ENCODE measurements at places on chromosomes 1 and 21. TPM values are rescaled to one million over a fixed set of nuclear protein-coding genes. Genes with fewer than 3 reads are reported as not detected.

DNA sequence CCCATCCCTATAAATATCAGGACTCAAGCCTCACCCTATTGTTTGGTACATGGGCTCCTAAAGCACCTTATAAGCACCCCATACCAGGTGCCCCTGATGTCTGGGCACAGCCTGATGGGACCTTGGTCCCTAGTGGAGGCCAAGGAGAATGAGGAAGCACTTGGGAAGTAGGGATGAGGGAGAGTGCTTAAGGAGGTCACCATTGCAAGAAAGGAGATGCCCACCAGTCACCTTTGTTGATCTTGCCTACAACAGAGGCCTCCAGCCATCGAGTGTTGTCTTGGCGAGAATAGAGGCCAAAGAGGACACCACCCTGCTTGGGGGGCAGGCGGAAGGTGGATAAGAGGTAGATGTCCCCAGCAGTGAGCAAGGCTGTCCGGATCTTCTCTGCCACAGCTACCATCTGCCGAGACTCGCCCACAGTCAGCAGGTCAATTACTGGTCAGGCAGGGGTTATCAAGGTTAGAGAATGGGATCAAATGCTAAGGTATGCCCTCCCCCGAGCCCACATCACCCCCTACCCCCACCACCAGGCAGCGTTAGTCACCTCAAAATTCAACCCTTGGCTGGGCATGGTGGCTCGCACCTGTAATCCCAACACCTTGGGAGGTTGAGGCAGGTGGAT is 1.6 kb downstream of the THBS3 start:
- no peak overlapping the region for H3K4me3 ChIP-seq
- peaks cover 16% of the 10 kb centered on the region for H3K4me1 ChIP-seq
- no peak for DNase-seq
- H3K27me3 ChIP-seq = no peaks in the 10 kb centered on the region
- H3K27ac ChIP-seq = no peak overlapping the region
- H3K36me3 ChIP-seq = no peaks in the 10 kb centered on the region

DNA sequence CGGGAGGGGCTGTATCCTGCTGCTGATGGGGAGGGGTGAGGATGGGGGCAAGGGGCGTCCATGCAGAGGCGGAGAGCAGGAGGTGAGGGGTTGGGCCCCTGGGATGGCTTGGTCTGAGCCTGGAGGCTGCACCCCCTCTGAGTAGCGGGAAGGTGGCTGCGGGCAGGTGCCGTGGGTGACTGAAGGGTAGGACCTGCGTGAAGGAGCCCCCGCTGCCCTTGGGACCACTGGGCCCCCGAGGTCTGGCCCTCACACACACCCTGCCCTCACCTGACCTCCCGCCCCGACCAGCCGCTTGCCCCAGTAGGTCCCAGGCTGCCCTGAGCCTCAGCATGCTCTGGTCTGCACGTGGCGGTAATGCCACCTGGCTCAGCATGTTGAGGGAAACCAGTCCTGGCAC is 12.8 kb upstream of the SKI start:
- H3K27ac ChIP-seq = peak overlapping the region; percentile 91
- H3K4me1 ChIP-seq = peaks cover 19% of the 10 kb centered on the region
- no peak overlapping the region for H3K4me3 ChIP-seq
- DNase-seq = no peak
- H3K27me3 ChIP-seq = no peaks in the 10 kb centered on the region

DNA sequence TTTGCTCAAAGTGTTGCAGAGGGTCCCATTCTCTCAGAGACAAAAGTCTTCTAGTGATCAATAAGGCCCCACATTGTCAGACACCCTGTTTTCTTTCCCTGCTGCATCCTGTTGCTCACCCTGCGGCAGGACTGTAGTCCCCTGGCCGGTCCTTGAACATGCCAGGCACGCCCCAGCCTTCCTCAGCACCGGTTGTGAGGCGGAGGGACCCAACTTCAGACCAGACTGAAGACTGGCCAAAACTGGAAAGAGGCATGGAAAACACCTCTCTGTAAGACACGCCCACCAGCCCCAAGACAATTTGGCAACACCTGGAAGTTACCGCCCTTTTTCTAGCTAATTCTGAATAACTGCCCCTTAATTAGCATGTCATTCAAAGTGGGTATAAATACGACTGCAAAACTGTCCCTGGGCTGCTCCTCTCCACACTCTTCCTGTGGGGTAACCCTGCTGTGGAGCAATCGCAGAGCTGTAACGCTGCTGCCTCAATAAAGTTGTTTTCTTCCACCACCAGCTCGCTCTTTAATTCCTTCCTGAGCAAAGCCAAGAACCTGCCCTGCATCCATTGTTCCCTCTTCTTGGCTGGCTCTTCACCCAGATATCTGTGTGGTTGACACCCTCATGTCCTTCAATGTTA is 23.8 kb downstream of the PLA2G2A start:
- H3K36me3 ChIP-seq = no peaks in the 10 kb centered on the region
- H3K4me3 ChIP-seq = no peak overlapping the region
- H3K27ac ChIP-seq = no peak overlapping the region

GRCh38 chr1:25223471-25223870 is 8.8 kb downstream of the SYF2 start:
- H3K27ac ChIP-seq = no peak overlapping the region
- no peak overlapping the region for H3K4me3 ChIP-seq
- no peak for DNase-seq
- H3K36me3 ChIP-seq = peaks cover 4% of the 10 kb centered on the region
- H3K4me1 ChIP-seq = no peaks in the 10 kb centered on the region
- no peaks in the 10 kb centered on the region for H3K27me3 ChIP-seq

GRCh38 chr1:43143441-43143888 is 28.6 kb downstream of the EBNA1BP2 start:
- no peaks in the 10 kb centered on the region for H3K36me3 ChIP-seq
- no peak overlapping the region for H3K4me3 ChIP-seq
- H3K4me1 ChIP-seq = peaks cover 7% of the 10 kb centered on the region

DNA sequence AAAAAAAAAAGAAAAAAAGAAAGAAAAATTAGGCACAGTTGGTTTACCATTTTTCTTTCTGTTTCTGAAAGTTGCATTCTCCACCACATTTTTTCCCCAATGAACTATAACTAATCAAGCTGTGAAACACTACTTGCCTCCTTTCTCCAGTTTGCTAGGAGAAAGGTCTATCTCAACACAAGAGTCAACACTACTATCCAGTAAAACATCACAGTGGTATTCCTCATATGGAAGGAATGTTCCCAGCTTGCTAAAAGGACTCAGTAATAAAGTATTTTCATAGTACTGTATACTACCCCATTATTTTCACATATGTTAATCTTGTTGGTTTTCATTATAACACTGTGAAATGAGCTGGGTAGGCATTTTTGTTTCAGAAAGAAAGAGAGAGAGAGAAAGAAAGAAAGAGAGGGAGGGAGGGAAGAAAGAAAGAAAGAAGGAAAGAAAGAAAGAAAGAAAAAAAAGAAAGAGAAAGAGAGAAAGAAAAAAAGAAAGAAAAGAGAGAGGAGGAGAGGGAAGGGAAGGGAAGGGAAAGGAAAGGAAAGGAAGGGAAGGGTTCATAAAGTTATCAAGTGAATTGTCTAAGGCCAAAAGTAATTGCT is 7.9 kb downstream of the PTGER3 start:
- no peak for DNase-seq
- peaks cover 13% of the 10 kb centered on the region for H3K27me3 ChIP-seq
- H3K27ac ChIP-seq = no peak overlapping the region
- H3K36me3 ChIP-seq = no peaks in the 10 kb centered on the region
- H3K4me1 ChIP-seq = no peaks in the 10 kb centered on the region
- H3K4me3 ChIP-seq = no peak overlapping the region

DNA sequence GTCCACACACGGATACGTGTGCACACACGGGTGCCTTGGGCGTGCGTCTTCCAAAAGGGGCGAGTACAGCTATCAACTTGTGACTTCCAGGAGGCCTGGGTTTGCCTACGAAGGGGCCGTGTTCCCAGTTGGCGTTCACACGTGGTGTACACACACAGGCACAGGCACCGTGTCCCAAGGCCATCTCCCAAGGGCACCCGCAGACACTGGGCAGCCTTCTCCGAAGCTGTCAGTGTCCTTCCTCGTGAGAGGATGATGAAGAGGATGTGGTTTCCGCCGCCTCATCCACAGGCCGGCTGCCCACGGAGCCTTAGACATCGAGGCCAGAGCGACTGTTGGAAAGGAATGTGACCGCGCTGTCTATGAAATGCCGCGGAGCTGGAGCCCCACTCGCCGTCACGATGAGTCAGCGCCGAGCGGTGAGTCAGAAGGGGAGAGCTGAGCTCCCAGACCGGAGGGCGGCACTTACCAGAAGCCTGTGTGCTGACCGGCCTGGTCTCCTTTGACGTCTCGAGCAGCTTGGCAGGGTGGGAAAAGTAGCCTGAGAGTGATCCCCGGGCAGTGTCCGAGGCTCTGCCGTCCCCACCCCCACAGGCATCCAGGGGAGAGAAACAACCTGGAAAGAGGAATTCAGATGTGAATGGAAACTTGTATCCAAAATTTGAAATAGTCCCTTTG is 141.4 kb upstream of the ARHGEF16 start:
- peaks cover 46% of the 10 kb centered on the region for H3K27me3 ChIP-seq
- peak overlapping the region; percentile 73 for H3K27ac ChIP-seq
- DNase-seq = peak; percentile 69
- peaks cover 11% of the 10 kb centered on the region for H3K4me1 ChIP-seq
- no peaks in the 10 kb centered on the region for H3K36me3 ChIP-seq
- no peak overlapping the region for H3K4me3 ChIP-seq

GRCh38 chr1:32494196-32494595 is 29.3 kb downstream of the ZBTB8B start:
- no peaks in the 10 kb centered on the region for H3K27me3 ChIP-seq
- H3K4me3 ChIP-seq = no peak overlapping the region
- no peak for DNase-seq
- H3K27ac ChIP-seq = no peak overlapping the region

DNA sequence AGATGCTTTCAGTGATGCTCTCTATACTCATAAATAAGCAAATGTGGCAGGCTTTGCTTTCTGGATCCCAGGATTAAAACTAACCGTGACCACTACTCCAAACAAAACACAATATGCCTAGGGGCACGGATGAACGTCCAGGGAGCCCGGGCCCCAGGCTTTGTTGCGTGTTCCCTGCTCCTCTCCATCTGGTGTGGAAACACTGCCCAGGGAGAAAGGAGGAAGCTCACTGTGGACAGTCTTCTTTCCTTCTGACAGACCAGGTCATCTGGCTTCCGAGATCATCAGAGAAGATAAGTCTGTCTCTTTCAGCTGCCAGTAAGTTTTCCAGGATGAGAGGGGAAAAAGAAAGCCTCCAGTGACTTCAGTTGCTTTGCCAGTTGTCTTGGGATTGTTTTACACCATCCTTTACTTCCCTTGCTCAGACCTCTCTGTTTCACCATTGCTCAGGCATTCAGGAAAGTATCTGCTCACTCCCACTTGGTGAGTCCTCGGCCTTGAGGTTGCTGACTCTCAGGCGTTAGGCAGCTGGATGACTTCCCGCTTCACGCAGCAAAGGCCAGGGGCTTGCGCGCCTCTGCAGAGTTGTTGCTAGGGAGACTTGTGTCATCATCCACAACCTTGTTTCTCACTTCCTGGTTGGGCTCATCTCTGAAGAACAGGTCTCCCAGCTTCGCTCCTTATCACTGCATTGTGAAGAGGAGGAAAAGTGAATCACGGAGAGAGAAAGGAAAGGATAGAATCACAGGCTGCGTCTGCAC is 20.6 kb upstream of the PGD start:
- no peak overlapping the region for H3K27ac ChIP-seq
- no peaks in the 10 kb centered on the region for H3K27me3 ChIP-seq
- H3K4me3 ChIP-seq = no peak overlapping the region
- H3K36me3 ChIP-seq = no peaks in the 10 kb centered on the region

DNA sequence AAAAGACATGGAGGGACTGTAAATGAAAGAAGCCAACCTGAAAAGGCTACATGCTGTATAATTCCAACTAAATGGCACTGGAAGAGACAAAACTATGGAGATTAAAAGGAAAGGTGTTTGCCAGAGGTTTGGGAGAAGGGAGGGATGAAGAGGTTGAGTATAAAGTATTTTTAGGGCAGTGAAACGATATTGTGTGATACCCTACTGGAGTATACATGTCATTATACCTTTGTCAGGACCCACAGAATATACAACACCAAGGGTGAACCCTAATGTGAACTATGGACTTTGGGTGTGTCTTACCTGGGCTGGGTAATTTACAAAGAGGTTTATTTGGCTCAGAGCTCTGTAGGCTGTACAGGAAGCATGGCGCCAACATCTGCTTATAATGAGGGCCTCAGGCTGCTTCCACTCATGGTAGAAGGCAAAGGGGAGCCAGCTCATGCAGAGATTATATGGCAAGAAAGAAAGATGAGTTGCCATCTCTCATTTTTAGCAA is 73.4 kb downstream of the CD2 start:
- no peak for DNase-seq
- H3K27me3 ChIP-seq = no peaks in the 10 kb centered on the region
- H3K4me1 ChIP-seq = no peaks in the 10 kb centered on the region
- no peak overlapping the region for H3K27ac ChIP-seq

DNA sequence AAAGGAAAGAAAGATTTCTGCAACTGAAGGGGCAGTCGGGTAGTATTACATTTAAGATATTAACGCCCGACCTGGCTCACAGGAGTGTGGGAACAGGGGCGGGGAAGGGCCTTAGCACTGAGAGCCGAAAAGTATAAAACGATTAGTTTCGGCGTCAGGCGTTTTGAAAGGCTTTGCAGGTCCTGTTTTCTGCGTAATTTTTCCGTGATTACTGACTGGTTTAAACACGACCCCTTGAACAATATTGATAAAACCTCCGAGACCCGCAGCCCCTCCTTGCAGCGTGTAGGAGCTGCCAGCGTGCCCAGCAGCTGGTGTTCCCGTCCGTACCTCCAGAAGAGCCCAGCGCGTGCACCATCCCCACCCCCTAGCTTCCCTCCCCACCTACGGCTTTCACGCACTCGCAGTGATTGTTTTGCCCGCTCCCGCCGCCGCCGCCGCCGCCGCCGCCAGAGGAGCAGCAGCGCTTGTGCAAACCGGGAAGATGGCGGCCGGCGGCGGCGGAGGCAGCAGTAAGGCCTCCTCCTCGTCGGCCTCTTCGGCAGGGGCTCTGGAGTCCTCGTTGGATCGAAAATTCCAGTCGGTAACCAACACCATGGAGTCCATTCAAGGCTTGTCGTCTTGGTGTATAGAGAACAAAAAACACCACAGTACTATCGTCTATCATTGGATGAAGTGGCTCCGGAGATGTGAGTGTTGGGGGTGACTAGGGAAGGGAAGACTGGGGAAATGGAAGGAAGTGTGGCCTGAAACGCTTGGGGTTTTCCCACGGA is 470 bp downstream of the RPRD2 start:
- peak; percentile 89 for DNase-seq
- H3K4me1 ChIP-seq = peaks cover 23% of the 10 kb centered on the region
- H3K27me3 ChIP-seq = no peaks in the 10 kb centered on the region
- H3K27ac ChIP-seq = peak overlapping the region; percentile 97
- H3K4me3 ChIP-seq = peak overlapping the region; percentile 93
- H3K36me3 ChIP-seq = no peaks in the 10 kb centered on the region

DMBX1 gene
- not detected for total RNA-seq

SH2D2A gene
- total RNA-seq = not detected

OR2T2 gene
- total RNA-seq = not detected

RNF186 gene
- total RNA-seq = not detected

KRTAP13-2 gene
- total RNA-seq = not detected

ARHGEF10L gene
- 61.9 TPM for total RNA-seq

PWP2 gene
- 6.9 TPM for total RNA-seq

Data from gastrocnemius medialis (tissue), 4 donors.